AG09319 (cell line): ENCODE measurements at places on chromosomes 4 and X.
A peak's percentile ranks its signal among the peaks of the same experiment; 100 is the strongest.

- no peak for DNase-seq
Observed at GRCh38 chr4:6152869-6153705, 47.3 kb downstream of the JAKMIP1 start.

GRCh38 chrX:56791456-56791855, 62.4 kb downstream of the NBDY start:
- DNase-seq, result no peak

- DNase-seq, result no peak
Observed at GRCh38 chrX:23952984-23953907, 45.4 kb downstream of the CXorf58 start.

- DNase-seq, result no peak
Observed at GRCh38 chr4:19615086-19615689, 636.5 kb upstream of the SLIT2 start.

DNA sequence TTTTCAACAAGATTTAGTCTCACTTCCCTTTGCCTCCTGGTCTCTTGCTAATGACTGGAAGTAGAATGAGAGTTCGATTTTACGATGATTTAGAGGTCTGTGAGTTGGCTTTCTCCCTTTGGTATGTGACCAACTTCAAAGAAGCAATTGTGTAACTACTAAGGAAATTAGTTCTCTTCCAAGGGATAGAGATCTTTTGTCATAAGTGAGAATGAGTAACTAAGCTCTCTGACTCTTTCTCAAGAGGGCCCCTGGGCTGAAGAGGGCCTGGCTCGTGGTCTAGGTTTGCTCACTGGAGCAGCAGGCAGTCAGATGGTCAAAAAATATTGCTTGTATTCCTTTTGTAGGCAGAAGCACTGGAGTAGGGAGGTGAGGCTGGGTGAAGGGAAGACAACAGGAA, 176.3 kb downstream of the ENOX2 start:
- DNase-seq, result no peak

DNA sequence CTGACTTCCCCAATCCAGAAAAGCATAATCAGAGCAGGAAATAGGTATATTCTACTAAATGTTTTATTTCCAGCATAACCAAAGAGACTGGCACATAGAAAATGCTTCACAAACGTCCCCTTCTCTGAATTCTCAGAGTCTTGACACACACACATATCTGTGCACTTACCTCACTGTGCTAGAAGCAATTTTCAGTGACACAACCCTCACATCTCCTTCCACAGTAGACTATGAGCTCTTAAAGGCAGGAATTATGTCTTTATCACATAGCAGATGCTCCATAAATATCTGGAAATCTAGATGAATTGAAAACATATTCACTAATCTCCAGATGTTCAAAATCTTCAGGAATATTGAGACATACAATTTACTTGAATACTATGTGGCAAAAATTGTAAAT, 5.9 kb downstream of the SOWAHB start:
- DNase-seq, result no peak

- no peak for DNase-seq
Observed at GRCh38 chr4:83240379-83240875, 44.2 kb downstream of the COQ2 start.

DNA sequence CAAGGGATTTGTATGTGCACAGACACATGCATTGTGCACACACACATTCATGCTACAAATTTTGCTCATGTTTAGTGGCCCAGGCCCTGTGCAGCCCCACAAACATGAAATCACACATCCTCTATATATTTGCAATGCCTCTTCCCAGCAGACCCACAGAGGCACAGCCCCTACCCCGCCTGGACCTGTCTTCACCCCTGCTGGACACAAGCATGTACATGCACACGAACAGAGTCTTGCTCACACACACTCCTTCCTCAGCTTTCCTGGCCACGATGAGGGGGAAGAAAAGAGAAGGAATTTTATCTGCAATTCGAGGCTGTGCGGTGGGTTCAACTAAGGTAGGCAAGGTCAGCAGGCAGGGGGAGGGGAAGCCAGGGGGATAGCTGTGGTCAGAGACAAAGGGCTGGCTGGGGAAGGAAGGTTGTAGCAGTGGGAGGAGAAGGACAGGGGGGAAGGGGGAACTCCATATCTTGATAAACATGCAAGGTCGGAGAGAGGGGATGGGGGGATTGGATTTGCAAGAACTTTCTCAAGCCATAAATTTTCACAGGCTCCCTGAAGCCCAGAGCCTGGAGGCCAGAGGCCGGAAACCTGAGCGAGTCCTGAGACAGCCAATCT, 156.4 kb downstream of the EFNB1 start:
- no peak for DNase-seq

DNA sequence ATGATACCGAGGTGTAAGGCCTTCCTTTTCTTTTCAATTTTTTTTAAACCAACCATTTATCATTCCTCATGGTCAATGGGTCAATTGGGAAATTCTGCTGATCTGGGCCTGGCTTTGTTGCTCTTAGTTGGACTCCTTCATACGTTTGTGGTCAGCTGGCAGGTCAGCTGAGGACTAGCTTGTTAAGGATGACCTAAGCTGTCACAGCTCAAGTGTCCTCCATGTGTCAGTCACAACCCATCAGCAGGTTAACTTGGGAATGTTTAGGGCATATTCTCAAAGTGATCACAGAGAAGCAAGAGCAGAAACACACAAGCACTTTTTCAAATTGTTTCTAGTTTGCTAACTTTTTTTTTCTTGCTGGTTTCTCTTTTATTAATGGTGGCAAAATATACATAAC, 117.4 kb upstream of the MAB21L2 start:
- no peak for DNase-seq

- no peak for DNase-seq
Observed at GRCh38 chr4:161762796-161763195, 401.0 kb downstream of the FSTL5 start.

GRCh38 chrX:42754115-42754514, 23.8 kb downstream of the PPP1R2C start:
- no peak for DNase-seq

DNA sequence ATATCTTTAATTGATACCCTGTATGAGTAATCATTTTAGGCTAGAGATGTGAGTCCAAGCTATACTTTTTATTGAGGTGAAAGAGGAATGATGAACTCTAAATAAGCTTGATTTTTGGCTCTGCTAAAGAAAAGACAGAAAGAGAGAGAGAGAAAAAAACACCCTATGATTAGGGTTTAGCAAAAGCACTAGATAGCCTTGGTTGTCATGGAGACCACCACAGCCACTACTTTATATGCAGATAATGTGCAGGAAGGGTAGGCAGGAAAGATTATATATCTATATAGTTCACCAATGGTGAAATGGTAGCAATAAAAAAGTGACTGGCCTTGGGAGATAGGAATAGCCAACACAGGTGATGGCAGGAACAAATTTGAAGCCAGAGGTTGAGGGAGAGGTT, 69.9 kb upstream of the CAMK2D start:
- DNase-seq, result no peak

- DNase-seq, result no peak
Observed at GRCh38 chrX:150334100-150334499, 29.0 kb upstream of the MAMLD1 start.

- DNase-seq, result no peak
Observed at GRCh38 chr4:100889401-100889800, 371.6 kb upstream of the EMCN start.

DNA sequence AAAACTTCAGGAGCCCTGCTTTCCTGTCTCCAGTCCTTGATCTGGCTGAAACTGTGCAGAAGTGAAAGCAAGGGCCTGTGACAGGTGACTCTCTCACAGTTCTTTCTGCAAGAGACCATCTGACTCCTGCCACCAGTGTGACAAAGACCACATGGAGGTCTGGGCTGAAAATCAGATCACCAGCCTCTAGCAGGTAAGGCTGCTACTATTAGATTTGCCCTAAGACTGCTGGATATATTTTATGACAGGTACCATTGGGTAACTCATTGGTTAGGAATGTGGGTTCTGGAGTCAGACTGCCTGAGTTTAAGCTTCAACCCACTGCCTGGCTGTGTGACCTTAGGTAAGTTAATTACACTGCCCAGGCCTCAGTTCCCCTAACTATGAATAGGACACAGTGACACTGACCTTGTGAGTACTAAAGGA, 163.3 kb upstream of the SLC7A11 start:
- no peak for DNase-seq

DNA sequence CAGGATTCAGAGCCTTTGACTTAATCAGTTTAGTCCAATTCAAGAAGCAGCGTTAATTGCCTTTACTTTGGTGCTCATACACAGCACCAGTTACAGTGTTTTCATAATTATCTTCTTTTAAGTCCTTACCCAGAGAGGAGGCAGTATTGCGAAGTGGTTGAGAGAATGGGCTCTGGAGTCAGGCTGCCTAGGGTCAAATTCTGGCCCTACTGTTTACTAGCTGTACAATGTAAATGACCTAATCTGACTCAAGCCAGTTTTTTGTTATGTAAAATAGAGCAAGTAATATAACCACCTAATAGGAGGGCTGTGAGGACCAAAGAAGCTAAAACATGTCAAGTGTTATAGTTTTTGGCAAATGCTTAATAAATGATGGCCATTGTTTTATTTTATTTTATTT, 27.6 kb downstream of the WDR44 start:
- no peak for DNase-seq

DNA sequence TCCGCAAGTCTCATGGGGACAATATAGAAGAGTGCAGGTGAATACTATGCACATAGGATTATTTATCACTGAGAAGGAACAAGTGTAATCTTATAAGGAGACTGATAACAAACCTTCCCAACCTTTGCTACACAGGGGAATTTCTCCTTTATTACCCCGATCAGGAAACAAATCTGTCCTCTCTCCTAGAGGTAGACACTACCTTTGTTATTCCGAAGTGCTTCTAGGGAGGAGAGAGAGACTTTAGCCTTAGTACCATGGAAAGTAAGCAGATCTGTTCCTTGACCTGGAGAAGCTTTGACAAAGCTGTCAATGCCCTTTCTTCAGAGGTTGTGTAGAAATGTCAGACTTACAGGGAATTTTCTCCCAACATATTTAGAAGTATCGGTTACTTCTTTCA, 475.5 kb downstream of the CCSER1 start:
- DNase-seq, result no peak

DNA sequence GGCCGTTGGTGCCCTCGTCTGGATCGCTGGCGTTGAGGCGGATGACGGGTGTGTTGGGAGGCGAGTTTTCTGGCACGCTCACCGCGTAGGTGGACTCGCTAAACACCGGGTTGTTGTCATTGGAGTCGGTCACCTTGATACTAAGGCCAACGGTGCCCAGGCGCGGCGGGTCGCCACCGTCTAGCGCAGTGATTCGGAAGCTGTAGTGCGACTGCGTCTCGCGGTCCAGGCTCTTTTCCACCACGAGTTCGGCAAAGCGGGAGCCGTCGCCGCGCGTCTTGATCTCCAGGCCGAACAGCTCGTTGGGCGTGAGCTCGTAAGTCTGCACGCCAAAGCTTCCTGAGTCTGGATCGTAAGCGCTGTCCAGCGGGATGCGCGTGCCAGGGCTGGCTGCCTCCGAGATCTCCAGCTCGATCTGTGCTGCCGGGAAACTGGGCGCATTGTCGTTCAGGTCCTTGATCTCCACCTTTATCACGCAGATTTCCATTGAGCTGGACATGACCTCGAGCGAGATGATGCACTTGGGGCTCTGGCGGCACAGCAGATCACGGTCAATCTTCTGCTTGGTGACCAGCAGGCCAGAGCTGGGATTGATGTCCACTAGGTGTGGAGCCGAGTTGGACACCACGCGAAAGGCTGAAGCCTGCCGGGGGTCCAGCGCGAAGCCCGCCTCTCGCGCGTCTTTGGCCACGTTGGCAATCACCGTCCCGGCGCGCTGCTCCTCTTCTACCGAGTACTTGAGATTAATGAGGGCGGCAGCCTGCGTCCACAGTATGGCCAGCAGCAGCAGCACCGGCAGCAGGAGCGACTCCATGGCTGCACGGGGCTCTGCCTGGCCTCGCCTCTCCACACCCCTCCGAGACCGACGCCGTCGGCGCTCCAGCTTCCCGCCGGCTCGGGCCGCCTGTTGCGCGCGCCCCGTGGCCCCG, 2.0 kb downstream of the PCDH19 start:
- DNase-seq, result no peak

GRCh38 chr4:53937327-53937726, 127.1 kb downstream of the CHIC2 start:
- DNase-seq, result no peak

DNA sequence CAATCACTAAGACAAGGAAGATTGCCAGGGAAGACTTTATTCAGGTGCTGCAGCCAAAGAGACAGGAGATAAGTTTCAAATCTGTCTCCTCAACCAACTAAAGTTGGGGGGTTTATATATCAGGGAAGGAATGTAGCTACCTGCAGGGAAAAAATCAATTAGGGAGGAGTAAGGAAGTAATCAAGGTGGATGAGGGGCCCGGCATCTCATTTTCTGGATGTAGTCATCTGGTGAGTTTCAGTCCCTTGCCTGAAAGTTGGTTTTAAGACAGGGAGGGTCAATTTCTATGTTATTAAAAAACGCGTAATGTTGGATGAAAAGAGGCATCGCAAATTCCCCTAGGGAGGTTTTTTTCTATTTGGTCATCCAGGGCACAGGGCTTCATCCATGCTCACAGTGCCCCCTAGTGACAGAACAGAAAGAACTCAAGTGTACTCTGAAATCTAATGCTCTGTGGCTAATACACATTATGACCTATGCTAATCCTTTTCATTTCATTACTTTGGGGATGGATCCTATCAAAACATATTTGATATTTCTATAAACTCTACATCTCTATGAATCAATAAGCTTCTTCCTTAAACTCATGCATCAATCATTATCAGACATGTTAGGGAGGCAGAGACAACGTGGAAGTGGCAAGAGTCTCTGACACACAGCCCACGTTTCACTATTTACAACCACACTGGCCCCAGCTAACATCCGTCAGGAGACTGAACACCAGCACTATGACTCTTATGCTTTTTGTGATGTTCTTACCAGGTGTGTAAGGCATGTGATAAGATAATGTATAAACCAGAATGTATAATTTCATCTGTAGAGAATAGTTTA, 1577.0 kb upstream of the TENM3 start:
- DNase-seq, result peak; percentile 24

GRCh38 chr4:158811216-158811540, 42.4 kb downstream of the FNIP2 start:
- no peak for DNase-seq

- DNase-seq, result peak; percentile 49
Observed at GRCh38 chr4:152316969-152317368, 218.9 kb downstream of the FBXW7 start.

- peak; percentile 11 for DNase-seq
Observed at GRCh38 chrX:135985157-135985972, at the start of gene SLC9A6. TSS of gene SLC9A6 (plus strand) at chrX:135985435. CDS start at chrX:135985659, 224 bp downstream.

DNA sequence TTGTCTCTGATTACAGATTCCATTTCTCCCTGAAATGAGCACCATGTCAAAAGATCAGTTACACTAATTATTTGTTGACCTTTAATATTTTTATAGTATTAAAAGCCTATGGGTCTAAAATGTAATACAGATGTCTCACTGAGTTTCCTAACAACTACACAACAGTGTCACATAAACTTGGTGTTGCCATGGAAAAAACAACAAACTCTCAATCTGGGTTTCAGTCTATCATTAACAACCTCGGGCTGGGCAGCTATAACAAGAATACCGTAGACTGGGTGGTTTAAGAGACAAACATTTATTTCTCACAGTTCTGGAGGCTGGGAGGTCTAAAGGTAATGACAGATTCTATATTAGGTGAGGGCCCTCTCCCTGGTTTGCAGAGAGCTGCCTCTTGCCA, 407.1 kb downstream of the HNRNPD start:
- no peak for DNase-seq

- no peak for DNase-seq
Observed at GRCh38 chrX:72604112-72604511, 31.5 kb upstream of the HDAC8 start.
